K562 (cell line): ENCODE measurements at places on chromosomes 5 and 9. TPM values are rescaled to one million over a fixed set of nuclear protein-coding genes. Genes with fewer than 3 reads are reported as not detected.

GRCh38 chr9:8857068-8857925, 1057.7 kb upstream of the DMAC1 start:
- H3K36me3 ChIP-seq: no peaks in the 10 kb centered on the region
- DNase-seq: no peak
- no peak overlapping the region for H3K27ac ChIP-seq
- H3K4me3 ChIP-seq: no peak overlapping the region
- H3K4me1 ChIP-seq: no peaks in the 10 kb centered on the region
- H3K27me3 ChIP-seq: no peaks in the 10 kb centered on the region

- H3K27ac ChIP-seq: no peak overlapping the region
- no peak for DNase-seq
- no peaks in the 10 kb centered on the region for H3K27me3 ChIP-seq
- H3K36me3 ChIP-seq: no peaks in the 10 kb centered on the region
- H3K4me3 ChIP-seq: no peak overlapping the region
These were observed 5.0 kb upstream of the DAPK1 start for GRCh38 chr9:87492642-87493041.

DNA sequence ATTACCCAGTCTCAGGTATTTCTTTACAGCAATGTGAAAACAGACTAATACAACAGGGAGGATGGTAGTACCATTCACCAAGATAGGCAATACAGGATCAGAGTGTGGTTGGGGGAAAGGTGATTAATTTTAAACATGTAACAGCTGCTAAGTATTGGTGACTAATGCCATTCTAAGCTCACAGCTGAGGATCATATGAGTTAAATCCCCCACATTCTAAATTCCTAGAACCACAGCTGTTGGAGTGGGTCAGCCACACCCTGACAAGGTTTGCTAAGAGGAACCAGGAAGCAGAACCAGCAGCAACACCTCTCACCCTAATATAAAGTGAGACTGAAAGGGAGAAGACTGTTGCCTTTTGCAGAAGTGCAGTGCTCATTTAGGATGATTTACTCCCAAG, 24.8 kb downstream of the HSPB3 start:
- H3K4me1 ChIP-seq: no peaks in the 10 kb centered on the region; the same call in 1 of the 2 replicates
- H3K27me3 ChIP-seq: no peaks in the 10 kb centered on the region
- no peak for DNase-seq
- no peaks in the 10 kb centered on the region for H3K36me3 ChIP-seq

GRCh38 chr9:107219486-107220077, 63.5 kb upstream of the RAD23B start:
- H3K4me1 ChIP-seq: no peaks in the 10 kb centered on the region
- H3K27ac ChIP-seq: no peak overlapping the region
- H3K4me3 ChIP-seq: no peak overlapping the region
- no peaks in the 10 kb centered on the region for H3K36me3 ChIP-seq
- no peak for DNase-seq

DNA sequence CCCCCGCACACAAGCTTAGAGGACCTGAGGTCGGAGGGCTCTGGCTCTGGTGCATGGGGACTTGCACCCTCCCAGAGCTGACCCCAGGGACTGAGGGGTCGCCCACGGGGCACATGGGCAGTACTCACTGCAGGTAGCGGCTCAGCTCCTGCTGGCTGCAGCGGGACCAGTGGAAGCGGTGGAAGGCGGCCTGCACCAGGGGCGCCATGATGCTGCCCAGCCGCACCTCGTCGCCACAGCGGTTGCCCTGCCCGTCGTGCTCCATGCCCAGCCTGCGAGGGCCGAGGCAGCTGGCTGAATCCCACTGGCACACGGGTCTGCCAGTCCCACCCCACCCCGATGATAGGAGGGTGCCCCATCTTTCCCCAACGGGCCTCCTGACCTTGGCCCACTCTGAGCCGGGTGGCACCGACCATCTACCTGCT, 93.8 kb downstream of the ZNF354C start:
- no peak for DNase-seq
- no peaks in the 10 kb centered on the region for H3K4me1 ChIP-seq
- H3K4me3 ChIP-seq: no peak overlapping the region
- no peaks in the 10 kb centered on the region for H3K36me3 ChIP-seq
- H3K27me3 ChIP-seq: peaks cover 68% of the 10 kb centered on the region
- no peak overlapping the region for H3K27ac ChIP-seq

GRCh38 chr9:11312966-11313365, 700.2 kb upstream of the PTPRD start:
- H3K36me3 ChIP-seq: no peaks in the 10 kb centered on the region
- no peaks in the 10 kb centered on the region for H3K27me3 ChIP-seq
- H3K27ac ChIP-seq: no peak overlapping the region
- H3K4me3 ChIP-seq: no peak overlapping the region

DNA sequence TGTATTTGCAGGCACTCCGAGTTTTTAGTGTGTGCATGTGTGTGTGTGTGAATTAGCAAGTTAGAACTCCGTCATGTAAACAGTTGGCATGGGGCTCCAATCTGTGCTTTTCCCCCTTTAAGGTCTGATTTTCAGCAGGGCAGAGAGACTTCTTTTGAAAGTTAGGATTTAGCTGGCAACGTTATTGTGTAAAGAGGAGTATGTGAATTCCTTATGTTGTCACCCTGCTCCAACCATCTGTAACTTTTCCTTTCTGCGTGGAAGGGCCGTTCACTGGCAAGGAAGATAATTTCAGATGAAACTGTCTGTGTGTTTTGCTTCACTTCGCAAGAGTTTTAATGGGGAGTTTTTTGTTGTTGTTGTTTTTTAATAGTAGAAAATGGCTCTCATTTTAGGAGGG, 332 bp downstream of the SGCD start:
- H3K4me1 ChIP-seq: no peaks in the 10 kb centered on the region
- H3K4me3 ChIP-seq: no peak overlapping the region
- H3K27ac ChIP-seq: no peak overlapping the region

DNA sequence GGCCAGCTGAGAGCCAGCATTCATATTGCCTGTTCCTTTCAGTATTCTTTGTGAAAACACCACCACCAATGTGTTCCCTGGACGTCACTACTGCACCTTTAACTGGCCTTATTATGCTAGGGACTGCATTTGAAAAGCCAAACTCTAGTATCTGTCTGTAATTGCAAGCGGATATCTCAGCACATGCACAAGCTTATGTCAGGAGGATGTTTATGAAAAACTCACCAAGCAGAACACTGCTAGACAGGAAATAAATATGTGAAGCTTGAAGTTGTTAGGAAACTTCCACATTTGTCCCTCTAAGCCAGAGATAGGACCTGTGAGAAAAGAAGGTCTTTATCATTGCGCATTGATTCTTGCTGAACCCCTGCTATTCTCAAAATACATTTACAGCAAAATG, 135.4 kb upstream of the CCDC152 start:
- H3K27me3 ChIP-seq: 0 out of 3 replicates have a peak, but pooled peaks cover 2% of the 10 kb centered on the region
- DNase-seq: no peak
- no peaks in the 10 kb centered on the region for H3K4me1 ChIP-seq
- no peaks in the 10 kb centered on the region for H3K36me3 ChIP-seq

DNA sequence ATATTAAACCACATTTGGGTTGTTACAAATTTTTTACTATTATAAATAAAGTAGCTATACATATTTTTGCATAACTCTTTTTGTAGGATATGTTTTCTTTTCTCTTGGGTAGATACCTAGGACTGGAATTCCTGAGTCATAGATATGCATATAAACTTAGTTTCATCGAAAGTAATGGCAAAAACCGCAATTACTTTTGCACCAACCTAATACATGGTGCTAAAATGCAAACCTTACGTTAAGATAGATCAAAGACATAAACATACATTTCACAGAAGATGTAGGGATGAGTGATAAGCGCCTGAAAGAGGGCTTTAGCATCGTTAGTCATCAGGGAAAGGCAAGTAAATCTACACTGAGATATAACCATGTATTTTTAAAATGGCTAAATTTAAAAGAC, 178.4 kb upstream of the EFNA5 start:
- no peak overlapping the region for H3K27ac ChIP-seq
- H3K27me3 ChIP-seq: no peaks in the 10 kb centered on the region
- no peaks in the 10 kb centered on the region for H3K4me1 ChIP-seq
- no peak for DNase-seq
- no peak overlapping the region for H3K4me3 ChIP-seq

GRCh38 chr9:95181835-95182234, 135.7 kb downstream of the FANCC start:
- no peak overlapping the region for H3K27ac ChIP-seq
- no peak for DNase-seq
- H3K27me3 ChIP-seq: no peaks in the 10 kb centered on the region
- 0 out of 3 replicates have a peak, but pooled peaks cover 3% of the 10 kb centered on the region for H3K36me3 ChIP-seq
- H3K4me1 ChIP-seq: no peaks in the 10 kb centered on the region

DNA sequence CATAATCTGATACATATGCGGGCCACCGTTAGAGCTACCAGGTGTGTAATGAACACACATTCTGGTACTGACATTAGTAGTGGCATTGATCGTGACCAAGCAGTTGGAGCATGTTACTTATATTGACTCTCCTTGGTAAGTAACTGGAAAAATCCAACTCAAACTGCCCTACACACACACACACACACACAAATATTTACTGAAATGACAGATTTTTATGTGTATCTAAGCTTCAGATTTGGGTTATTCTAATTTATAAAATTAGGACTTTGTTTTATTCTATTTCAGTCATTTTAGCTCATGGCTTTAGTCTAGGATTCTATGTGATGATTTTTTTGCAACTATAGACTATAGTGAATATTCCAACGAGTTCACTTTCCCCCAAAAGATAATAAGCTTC, 1280.2 kb upstream of the ACO1 start:
- no peak overlapping the region for H3K4me3 ChIP-seq
- H3K36me3 ChIP-seq: no peaks in the 10 kb centered on the region
- H3K27ac ChIP-seq: no peak overlapping the region
- no peaks in the 10 kb centered on the region for H3K27me3 ChIP-seq
- DNase-seq: no peak
- H3K4me1 ChIP-seq: no peaks in the 10 kb centered on the region

- no peaks in the 10 kb centered on the region for H3K27me3 ChIP-seq
- peaks cover 3% of the 10 kb centered on the region; the same call in 1 of the 2 replicates for H3K4me1 ChIP-seq
- no peaks in the 10 kb centered on the region for H3K36me3 ChIP-seq
- no peak overlapping the region for H3K27ac ChIP-seq
- no peak for DNase-seq
These were observed 61.6 kb upstream of the GNE start for GRCh38 chr9:36319806-36320205.

- H3K4me3 ChIP-seq: no peak overlapping the region
- H3K27me3 ChIP-seq: no peaks in the 10 kb centered on the region
- no peaks in the 10 kb centered on the region for H3K4me1 ChIP-seq
- H3K27ac ChIP-seq: no peak overlapping the region
- no peak for DNase-seq
- no peaks in the 10 kb centered on the region for H3K36me3 ChIP-seq
These were observed 13.6 kb upstream of the MTMR12 start for GRCh38 chr5:32326216-32326772.

- H3K36me3 ChIP-seq: peaks cover 4% of the 10 kb centered on the region; the same call in 2 of the 3 replicates
- H3K4me3 ChIP-seq: no peak overlapping the region
- H3K27ac ChIP-seq: peak overlapping the region; percentile 67
- no peaks in the 10 kb centered on the region for H3K27me3 ChIP-seq
These were observed 9.9 kb downstream of the ZNF618 start for GRCh38 chr9:113886026-113886369.

- no peaks in the 10 kb centered on the region for H3K27me3 ChIP-seq
- peak; percentile 87 for DNase-seq
- H3K4me3 ChIP-seq: peak within 1 kb of the TSS; percentile 76
- peaks cover 62% of the 10 kb centered on the region for H3K4me1 ChIP-seq
These were observed at the start of gene MGAT4B for GRCh38 chr5:179806250-179807048. TSS of gene MGAT4B (minus strand) at chr5:179806866. CDS start at chr5:179806583, 283 bp downstream.

DNA sequence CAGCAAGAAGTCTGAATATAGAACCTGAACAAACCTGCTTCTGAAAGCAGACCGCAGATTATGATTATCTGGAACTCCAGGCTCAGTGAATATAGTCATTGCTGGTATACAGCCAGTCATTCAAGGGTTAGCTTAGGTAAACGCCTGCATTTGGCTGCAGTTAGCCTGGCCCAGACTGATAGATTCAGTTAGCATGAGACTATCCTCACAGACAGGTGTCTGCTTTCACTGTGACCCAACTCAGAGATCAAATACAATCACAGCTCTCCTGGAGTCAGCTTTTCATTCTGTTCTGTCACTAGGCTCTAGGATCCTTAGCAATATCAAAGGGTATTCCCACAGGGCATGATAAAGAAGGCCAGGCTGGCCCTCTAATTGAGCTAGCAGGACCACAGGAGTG, 138.6 kb upstream of the PLCXD3 start:
- H3K27ac ChIP-seq: no peak overlapping the region
- no peak overlapping the region for H3K4me3 ChIP-seq
- DNase-seq: no peak
- no peaks in the 10 kb centered on the region for H3K27me3 ChIP-seq
- no peaks in the 10 kb centered on the region for H3K4me1 ChIP-seq

DNA sequence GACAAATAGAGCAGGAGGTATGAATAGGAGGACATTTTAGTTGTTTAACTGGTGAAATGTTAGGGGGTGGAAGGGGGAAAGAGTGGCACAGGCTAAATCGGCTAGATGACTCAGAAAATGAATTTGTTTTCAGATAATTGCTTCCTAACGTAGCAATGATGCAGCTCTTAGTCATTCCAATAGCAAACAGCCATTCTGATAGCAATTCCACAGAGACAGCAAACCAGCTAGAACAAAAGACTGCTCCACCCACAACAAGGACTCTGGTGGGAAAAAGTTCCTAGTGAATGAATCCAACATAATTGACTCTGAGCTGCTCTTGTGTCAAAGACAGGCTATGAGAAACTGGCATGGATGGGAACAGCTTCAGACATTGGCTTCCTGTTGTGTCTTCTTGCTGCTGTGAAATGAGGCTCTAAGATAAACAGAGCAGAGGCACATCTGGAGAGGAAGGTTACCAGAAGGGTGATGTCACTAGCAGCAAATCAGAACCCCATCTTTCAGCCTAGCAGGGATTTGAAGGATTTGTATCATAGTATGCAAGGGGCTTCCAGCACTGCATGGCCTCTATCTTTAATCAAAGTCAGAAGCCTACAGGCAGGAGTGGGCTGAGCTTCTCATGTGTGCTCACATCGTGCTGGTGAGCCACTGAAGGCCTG, 28.1 kb upstream of the F2RL1 start:
- no peaks in the 10 kb centered on the region for H3K36me3 ChIP-seq
- no peak for DNase-seq
- no peaks in the 10 kb centered on the region for H3K27me3 ChIP-seq
- H3K27ac ChIP-seq: peak overlapping the region; percentile 71; the same call in 2 of the 3 replicates
- H3K4me3 ChIP-seq: no peak overlapping the region
- H3K4me1 ChIP-seq: no peaks in the 10 kb centered on the region

DNA sequence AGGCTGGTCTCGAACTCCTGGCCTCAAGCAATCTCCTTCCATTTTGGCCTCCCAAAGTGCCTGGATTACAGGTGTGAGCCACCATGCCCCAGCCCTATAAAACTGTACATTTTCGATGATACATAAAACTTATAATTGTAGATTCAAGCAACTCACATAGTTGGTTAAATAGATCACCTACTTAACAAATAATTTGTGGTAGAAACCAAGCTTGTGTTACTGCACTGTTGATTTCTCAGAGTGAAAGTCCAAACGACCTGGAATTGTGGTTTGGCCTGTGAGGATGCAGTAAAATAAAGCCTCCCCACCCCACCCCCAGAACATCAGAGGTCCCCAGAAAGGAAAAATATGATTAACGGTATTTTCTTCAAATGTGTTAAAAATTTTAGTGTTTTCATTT, 92.7 kb downstream of the TRIO start:
- DNase-seq: no peak
- no peaks in the 10 kb centered on the region for H3K4me1 ChIP-seq
- no peak overlapping the region for H3K27ac ChIP-seq
- H3K4me3 ChIP-seq: no peak overlapping the region
- H3K27me3 ChIP-seq: peaks cover 16% of the 10 kb centered on the region
- H3K36me3 ChIP-seq: no peaks in the 10 kb centered on the region

Gene RABGAP1
- 12.6 and 15.3 TPM in 2 replicates for total RNA-seq

Gene PCDHGA8
- 0.07 and 0.18 TPM in 2 replicates for total RNA-seq

Gene SHOC1
- total RNA-seq: not detected in 2 replicates

Gene PCDHB12
- not detected in 2 replicates for total RNA-seq

Gene IFNA13
- total RNA-seq: not detected in 2 replicates
